ENCODE measurements at places on chromosomes 16 and 17.

GRCh38 chr17:28279411-28279810 lies 39.6 kb upstream of the TMEM97 start:
- DNase-seq, result no peak

- no peak for DNase-seq
Measured at GRCh38 chr16:87160234-87160636, 157.0 kb downstream of the C16orf95 start.

- no peak for DNase-seq
Measured at GRCh38 chr17:40794466-40794865, 5.3 kb downstream of the KRT28 start.

DNA sequence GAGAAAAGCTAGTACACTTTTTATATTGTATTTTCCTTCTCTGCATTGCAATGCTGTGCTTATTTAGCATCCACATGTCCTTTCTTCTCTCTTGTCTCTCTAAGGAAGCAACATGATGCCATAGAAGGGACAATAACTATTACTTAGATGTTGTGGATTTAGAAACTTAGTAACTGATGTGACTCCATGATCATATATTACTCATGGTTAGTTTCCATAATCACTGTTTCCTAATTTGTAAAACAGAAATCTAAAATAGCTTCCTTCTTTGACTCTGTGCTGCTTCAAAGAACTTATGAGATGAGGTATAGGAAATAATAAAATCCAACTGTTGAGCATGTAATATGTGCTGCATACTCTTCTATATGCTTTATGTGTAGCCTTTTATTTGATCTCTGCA lies 6.6 kb upstream of the ABCA5 start:
- no peak for DNase-seq

DNA sequence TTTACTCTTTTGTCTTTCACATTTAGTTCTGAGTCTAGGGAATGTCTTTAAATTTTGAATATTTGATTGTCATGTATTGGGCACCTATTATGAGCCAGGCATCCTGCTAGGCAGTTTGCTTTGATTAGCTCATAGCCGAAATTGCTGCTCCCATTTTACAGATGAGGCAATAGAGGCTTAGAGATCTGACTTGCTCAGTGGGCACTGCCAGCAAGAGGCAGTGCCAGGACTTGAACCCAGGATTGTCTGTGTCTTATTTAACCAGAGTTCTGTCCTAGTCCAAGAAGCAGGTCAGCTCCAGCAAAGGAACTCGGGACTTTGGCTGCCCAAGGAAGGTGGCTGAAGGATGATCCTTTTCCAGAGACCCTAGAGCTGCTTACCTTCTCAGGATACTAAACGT lies 24.5 kb downstream of the BEAN1 start:
- no peak for DNase-seq

- no peak for DNase-seq
Measured at GRCh38 chr16:70795296-70795912, 5.6 kb downstream of the VAC14 start.

- no peak for DNase-seq
Measured at GRCh38 chr17:73616120-73616872, 27.9 kb downstream of the SDK2 start.

DNA sequence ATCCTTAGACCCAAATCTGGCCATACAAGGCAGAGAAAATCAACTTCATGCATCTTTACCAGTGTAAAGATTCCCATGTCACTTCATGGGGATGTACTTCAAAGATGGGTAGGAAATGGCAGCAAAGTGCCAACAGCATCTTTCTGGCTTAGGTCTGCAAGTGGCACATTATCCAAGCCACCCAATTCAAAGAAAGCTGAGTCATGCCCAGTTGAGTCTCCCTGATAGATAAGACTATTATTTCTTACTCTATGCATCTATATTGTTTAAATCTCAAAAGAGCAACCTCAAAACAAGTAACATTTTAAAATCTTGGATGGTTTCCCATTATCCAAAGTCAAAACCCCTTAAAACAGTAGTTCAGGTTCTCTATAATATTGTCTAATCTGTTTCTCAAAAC lies 61.2 kb upstream of the HSBP1 start:
- DNase-seq, result no peak

- no peak for DNase-seq
Measured at GRCh38 chr16:53414381-53414780, 19.9 kb upstream of the RBL2 start.

- no peak for DNase-seq
Measured at GRCh38 chr17:21296097-21297025, 11.8 kb downstream of the MAP2K3 start.

All from CD4-positive, alpha-beta T cell treated with Interleukin-4 for 1 hour (primary cell).